ENCODE measurements at places on chromosomes 5 and 9. TPM values are rescaled to one million over a fixed set of nuclear protein-coding genes. Genes with fewer than 3 reads are reported as not detected.

DNA sequence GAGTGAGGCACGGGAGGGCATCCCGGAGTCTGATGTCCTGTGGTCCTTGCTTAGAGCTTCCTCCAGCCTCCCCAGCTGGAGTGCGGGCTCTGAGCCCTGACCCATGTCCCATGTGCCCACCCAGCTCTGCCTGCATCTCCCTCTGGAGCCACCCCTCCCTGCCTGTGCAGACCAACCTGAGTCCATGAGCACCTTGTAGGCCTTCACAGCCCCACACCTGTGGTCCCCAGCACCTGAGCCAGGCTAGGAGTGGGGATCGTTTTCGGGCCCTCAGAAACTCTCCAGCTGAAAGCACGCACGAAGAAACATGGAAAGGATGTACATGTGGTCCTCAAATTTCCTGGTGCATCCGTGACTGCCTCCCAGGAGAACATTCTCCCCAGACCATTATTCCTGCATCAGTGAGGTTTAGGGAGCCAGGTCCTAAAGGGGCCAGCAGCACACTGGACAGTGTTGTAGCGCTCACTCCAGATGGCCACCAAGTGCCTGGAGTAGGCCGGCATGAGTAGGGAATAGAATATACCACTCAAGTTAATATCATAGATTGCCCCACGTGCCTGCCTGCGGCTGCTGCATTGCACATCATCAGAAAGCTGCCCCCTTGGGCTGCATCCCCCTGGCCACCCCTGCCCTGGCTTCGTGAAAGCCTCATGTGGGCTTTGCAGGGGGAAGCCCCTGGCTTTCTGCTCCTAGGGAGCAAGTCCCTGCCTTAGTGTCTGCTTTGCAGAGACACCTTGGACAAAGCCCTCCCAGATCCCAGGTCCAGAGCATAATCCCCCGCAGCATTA lies 80.6 kb downstream of the WNK2 start:
- no peak for DNase-seq

DNA sequence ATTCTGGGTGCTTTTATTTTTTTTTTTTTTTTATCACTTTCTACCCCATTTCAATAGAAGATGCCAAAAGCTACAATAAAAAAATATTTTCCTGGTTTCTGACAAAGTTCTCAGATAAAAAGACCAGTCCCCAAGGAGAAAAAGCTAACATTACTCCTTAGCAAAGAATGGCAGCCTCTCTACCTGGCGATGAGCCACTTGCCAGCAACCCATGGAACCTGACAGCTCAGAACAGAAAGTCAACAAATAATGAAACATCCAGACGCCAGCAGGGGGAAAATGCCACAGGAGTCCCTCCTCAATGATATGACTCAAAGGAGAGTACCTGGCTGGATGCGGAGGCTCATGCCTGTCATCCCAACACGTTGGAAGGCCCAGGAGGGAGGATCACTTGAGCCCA lies 123.2 kb downstream of the MYO10 start:
- peak; percentile 37 for DNase-seq

- peak; percentile 30 for DNase-seq
Observed at GRCh38 chr9:108182950-108183381, 672.8 kb downstream of the ACTL7B start.

DNA sequence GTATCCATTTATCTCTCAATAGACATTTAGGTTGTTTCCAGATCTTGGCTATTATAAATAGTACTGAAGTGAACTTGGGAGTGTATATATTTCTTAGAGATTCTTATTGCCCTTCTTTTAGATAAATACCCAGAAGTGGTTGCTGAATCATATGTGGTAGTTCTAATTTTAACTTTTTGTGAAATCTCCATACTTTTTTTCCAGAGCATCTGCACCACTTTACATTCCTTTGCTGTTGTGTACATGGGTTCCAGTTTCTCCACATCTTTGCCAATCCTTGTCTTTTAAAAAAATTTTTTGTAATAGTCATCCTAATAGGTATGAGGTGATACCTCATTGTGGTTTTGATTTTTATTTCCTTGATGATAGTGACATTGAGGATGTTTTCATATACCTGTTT lies 303.7 kb downstream of the CCDC171 start:
- DNase-seq = no peak

DNA sequence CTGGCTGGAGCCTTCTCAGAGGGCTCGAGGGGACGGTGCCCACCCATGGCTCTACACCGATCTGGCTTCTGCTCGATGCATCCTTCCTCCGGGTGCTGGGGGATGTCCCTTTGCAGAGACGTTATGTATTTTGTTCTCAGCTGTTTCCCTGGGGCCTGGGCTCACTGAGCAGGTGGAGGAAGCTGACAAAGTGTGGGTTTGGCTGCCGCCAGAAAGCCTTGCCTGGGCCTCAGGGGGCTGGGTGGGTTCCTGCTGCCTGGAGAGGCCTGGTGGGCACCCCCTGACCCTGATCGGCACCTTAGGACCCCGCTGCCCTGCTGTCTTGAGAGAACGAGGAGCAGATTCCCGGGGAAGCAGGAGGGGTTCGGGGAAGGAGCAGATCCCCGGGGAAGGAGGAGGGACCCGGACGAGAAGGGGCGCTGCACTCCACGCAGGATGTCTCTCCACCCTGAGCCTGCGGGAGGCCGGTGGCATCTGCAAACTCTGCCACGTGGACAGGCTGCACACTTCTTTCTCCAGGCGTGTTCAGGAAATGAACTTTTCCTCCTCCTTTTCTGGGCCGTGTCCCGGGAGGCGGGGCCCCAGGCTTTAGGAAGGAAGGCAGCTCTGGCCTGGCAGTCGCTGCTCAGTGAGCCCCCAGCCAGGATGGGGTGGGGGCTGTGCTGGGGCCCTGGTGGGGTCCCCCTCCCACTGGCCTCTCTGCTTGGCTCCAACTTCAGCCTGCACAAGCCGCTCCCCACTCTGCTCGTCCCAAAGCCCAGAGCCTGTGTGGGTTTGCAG lies 148.9 kb downstream of the RXRA start:
- peak; percentile 85 for DNase-seq

GRCh38 chr9:130663977-130664250 lies 480 bp upstream of the PRDM12 start:
- no peak for DNase-seq

DNA sequence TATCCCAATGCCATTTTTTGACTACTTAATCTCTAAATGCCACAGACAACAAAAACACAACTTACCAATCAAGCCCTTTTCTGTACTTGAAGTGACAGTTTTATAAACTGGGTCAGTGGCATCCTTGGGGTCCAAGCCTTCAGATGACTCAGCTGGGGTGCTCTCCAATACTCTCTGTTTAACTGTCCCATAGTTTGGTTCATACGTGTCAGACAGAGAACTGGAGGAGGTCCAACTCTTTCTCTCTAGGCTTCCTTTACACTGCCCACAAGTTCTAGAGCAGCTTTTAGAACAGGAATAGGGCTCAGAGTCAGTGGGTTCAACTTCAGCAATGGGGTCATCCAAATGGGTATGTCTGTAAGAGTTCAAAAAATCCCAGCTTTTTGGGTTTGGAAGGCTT lies 166.9 kb downstream of the CDC42SE2 start:
- no peak for DNase-seq

GRCh38 chr5:6183391-6184390 lies 194.7 kb downstream of the MED10 start:
- DNase-seq = no peak

DNA sequence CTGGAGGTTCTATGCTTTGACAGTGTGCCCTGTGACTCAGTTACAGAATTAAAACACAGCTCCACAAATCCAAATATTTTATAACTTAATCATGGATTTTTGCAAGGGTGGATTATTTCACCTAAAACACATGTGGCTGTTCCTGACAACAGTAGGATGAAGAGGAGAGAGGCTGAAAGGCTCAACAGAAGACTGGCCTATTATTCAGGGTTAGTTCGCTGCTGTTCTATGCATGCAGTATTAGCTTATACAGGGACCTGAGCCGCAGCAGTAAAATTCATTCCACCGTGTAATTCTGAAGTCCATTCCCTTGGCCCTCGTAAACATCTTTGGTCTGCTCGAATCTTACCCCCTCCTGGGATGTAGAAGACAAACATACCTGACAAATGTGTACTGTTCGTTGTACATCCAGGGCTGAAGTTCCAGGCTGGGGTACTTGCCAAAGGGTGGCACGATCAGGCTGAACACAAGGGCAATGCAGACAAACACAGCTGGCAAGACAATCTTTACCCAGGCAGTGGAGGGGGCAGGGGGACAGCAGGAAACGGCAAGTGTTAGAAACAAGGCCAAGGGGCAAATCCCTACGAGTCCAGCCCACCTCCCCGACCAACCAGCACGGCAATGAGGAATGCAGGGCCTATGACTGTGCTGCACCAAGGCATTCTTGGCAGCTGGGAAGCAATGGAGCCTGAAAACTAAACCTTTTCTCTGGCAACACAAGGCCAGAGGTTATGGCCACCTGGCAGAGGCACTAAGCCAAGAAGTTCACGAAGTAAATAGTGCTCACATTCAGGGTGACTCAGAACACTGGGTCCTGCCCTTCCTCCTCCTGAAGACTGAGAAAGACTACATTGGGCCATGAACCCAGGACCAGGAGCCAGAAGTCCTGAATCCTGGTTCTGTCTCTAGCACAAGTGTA lies 46.8 kb downstream of the NIPSNAP3B start:
- no peak for DNase-seq

- no peak for DNase-seq
Observed at GRCh38 chr9:70415041-70415440, 584 bp upstream of the KLF9 start.

- no peak for DNase-seq
Observed at GRCh38 chr9:120913647-120914264, 12.8 kb downstream of the TRAF1 start.

DNA sequence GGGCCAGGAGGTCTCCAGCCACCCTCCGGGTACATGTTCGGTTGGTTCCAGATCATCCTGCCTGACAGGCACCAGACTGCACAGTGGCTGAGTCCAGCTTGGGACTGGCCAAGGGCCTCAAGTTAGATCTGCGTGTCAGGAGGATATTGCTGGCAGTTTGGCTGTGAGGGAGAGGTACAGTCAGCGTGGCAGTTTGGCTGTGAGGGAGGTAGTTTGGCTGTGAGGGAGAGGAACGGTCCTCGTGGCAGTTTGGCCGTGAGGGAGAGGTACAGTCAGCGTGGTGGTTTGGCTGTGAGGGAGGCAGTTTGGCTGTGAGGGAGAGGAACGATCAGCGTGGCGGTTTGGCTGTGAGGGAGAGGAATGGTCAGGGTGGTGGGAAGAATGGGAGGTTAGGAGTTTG lies 39.0 kb downstream of the CACNA1B start:
- DNase-seq = no peak

DNA sequence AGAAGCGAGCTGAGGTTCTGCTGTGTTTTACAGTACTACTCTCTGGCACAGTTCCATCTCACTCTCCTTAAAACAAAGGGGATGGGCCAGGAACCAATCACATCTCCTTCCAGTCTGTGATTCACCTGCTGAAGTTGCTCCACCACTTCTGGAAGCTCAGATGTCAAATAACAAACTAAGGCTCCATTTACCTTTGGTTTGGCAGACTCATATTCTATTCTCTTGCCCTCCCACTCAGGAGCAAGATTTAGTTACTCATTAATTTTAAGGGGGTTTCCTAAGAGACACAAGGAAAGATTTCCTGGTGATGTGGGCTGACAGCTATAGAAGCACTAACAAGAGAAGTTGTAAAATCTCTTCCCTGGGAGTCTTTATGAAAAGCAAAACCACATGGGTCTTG lies 37.8 kb upstream of the KIF2A start:
- no peak for DNase-seq

DNA sequence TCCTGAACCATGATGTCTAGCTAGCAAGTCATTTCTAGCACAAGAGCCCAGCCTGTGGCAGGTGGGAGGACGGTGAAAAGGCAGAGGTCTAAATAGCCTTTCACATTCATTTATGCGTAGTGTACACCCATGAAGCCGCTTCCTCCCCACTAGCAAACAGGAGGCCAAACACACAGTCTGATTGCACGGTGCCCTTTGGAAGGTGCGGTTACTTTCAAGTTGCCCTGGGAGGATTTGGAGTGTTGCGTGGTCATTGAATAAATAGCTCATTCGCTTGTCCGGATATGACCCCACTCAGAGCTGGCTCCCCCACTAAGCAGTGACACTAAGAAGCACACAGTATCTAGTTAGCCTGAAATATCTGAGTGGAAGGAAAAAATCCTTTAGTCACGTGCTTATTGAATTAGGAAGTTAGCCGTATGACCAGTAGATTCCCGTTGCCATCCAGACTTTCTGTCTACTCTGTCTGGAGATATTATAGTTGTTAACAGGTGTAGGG lies 664 bp upstream of the ARSB start:
- DNase-seq = peak; percentile 39

- DNase-seq = no peak
Observed at GRCh38 chr9:117343427-117343826, 71.4 kb downstream of the ASTN2 start.

GRCh38 chr5:80503641-80504040 lies 15.7 kb downstream of the FAM151B start:
- no peak for DNase-seq

DNA sequence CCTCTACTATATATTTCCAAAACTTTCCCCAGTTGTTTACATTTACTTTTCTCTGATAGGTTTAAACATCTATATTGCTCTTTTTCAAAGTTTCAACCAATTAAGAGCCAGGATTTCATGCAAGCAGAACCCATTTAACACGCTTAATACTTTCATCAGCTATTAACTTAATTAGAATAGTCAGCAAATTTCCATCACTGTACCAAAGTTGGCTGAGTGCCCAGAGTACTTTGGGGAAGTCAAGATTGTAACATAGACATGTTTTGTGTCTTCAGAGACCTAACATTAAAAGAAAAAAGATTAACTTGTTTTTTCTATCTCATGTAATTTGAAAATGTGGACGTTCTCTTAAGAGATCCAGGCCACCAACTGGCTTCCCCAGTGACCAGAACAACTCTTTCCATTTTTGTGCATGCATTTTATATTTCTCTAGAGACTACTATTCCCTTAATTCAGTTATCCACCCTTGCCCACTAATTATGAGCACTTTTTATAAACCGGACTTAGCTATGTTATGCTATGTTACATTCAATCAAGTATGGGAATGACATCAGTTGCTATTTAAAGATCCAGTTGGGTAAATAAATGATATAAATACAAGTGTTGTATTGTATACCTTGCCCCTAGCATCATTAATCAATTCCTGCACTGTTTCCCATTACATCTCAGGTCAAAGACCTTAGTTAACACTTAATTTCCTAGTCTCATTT lies 478.1 kb upstream of the NMUR2 start:
- DNase-seq = no peak

DNA sequence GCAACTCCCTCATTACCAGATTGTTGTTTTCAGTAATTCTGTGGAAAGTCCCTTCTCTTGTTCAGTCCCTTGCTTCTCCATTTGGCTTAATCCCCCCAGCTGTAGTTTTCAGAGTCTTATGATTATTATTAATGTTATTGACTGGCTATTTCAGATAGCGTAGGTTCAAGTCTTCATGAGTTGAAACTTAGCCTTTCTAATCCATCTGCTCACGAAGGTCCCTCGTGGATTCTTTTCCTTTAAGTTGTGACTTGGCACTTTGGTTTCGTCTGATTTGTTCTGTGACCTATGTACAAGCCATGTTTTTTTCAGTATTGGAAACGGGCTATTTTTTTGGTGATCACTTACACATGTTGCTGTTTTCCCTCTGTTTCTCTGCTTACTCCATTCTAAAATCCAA lies 260.3 kb downstream of the TMEM167A start:
- no peak for DNase-seq

GRCh38 chr5:10537624-10538023 lies 26.2 kb upstream of the ANKRD33B start:
- DNase-seq = no peak

GRCh38 chr9:130579738-130580463 lies 524 bp downstream of the FUBP3 start:
- peak; percentile 26 for DNase-seq

CBY3 gene
- total RNA-seq = not detected

ZBTB26 gene
- total RNA-seq = 6.2 TPM

IL5 gene
- total RNA-seq = not detected

TAF11L13 gene
- total RNA-seq = not detected

SLC34A3 gene
- not detected for total RNA-seq

BTNL8 gene
- 0.21 TPM for total RNA-seq

NR2F1-AS1 gene
- 10.5 TPM for total RNA-seq

RALGPS1 gene
- total RNA-seq = 12.5 TPM

All from left cardiac atrium (tissue), 4 donors.